ENCODE measurements at places on chromosomes 5 and 9.

- DNase-seq, result no peak
These were observed 54.2 kb downstream of the MOCS2 start for GRCh38 chr5:53055365-53055764.

DNA sequence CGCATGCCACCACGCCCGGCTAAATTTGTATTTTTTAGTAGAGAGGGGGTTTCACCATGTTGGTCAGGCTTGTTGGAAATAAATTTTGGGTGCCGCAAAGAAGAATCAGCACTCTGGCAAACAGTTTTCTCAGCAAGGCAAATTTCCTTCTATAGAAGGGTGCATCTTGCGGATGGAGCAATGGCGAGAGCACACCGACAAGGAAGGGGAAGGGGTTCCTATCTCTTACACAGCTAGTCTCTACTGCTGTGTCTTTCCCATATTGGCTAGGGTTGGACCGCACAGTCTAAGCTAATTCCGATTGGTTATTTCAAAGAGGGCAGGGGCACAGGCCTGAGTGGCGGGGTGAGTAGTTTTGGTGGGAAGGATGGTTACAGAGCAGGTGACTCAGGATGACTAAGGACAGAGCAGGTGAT is 707 bp downstream of the GTF3C5 start:
- no peak for DNase-seq

GRCh38 chr5:168941901-168942300 is 359.0 kb downstream of the SLIT3 start:
- DNase-seq, result no peak

GRCh38 chr9:37412431-37413151 is 9.9 kb upstream of the GRHPR start:
- no peak for DNase-seq

GRCh38 chr5:111401906-111402305 is 110.4 kb downstream of the STARD4 start:
- no peak for DNase-seq

DNA sequence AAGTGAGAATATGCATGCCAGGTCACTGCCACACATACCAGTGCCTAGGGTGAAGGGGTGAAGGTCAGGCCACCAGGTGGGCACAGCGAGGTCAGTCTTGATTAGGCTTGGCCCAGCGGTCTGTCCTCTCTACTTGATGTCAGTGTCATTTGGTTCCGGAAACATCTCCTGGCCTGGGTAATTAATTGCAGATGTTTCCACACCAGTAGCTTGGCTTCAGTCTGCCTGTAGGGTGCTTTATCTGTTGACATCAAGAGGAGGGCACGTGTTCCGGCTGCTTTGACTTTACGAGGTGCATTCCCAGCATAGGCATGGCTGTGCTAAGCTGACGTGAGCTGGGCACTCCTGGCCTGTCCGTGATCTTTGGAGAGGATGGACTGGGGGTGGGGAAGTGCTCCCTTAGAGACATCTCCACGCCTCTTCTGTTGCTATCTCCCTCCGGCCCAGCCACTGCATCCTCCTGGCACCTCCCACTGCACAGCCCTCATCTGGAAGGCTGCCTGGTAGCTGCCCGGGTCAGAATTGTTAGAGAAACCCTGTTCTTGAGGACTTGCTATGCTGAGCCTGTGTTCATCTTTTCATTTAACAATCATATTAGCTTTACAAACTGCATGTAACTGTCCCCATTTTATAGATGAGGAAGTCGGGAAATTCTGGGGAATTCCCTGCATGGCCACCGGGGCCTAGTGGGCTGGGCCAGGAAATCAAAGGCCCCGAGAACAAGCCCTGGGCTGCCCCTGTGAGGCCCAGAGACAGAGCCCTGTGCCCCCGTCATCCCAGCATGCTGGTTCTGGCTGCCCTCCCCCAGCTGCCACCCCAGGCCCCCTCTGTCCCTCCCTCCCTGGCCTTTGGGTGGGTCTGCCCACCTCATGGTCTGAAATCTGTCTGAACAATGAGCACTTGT is 29.1 kb downstream of the JADE2 start:
- DNase-seq, result no peak

DNA sequence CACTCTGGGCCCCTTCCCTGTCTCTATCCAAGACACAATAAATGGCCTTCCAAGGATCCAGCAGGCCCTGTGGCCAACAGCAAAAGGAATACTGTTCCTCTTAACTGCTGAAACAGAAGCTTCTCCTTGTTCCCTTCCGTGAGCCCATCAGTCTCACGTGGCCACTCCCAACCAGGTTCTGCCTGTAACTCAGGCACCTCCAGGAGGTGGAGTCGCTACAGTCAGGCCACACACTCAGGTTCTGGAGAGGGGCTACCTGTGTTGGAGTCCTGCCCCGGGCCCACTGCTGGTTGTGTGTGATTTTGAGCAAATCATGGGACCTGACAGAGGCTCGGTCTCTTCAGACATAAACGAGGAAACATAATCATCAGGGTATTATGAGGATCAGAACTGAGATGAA is 10.3 kb downstream of the FAT2 start:
- no peak for DNase-seq

- DNase-seq, result no peak
These were observed 417.4 kb downstream of the GABRG2 start for GRCh38 chr5:162484986-162485385.

DNA sequence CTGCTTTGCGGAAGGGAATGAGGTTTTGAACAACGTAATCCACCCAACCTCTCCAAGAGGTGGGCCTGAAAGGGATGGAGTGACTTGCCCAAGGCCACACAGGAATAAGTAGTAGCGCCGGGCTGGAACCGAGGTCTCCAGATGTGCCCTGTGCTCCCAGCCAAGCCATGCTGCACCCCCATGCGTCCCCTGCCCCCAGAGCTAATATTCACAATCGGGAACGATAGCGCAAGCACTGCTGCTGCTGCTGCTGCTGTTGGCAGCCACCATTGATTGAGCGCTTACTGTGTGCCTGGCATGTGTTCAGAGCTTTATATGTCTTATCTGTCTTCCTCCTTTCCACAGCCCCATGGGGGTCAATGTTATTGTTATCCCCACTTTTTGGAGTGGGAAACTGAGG is 43.9 kb downstream of the AMBP start:
- DNase-seq, result no peak

DNA sequence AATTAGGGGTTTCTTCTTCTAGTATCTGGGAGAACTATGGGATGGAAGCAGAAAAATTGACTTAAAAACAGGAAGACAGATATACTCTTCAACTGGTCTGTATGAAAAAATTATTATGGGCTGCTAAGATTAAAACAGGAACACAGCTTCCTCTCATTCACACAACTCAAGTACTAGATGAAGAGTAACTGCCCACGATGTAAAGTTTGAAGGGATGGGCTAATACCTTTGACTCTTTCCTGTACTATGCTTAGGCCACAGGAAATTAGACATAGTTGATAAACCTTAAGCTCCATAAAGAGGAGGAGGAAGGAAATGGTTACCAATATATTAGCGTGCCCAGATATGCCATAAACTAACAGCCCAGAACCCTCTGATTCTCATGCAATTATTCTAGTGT is 88.6 kb downstream of the ANKRD31 start:
- DNase-seq, result no peak

DNA sequence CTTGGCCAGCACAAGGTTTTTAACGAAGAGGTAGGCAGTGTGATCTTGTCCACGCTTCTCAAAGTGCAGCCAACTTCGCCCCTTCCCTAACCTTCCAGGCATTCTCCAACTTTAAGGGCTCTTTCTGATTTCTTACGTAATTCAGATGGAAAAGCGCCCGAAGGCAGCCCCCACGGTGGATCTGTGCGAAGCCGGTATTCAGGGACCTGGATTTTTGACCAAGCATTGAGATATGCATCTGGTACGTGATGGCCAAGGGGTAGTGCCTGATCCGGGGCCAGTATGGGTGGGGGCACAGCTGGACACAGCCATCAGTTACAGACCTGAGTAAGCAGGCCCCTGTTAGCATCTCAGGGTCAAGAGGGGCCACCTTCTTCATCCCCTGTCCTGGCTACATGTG is 80.0 kb downstream of the AMBP start:
- DNase-seq, result no peak

DNA sequence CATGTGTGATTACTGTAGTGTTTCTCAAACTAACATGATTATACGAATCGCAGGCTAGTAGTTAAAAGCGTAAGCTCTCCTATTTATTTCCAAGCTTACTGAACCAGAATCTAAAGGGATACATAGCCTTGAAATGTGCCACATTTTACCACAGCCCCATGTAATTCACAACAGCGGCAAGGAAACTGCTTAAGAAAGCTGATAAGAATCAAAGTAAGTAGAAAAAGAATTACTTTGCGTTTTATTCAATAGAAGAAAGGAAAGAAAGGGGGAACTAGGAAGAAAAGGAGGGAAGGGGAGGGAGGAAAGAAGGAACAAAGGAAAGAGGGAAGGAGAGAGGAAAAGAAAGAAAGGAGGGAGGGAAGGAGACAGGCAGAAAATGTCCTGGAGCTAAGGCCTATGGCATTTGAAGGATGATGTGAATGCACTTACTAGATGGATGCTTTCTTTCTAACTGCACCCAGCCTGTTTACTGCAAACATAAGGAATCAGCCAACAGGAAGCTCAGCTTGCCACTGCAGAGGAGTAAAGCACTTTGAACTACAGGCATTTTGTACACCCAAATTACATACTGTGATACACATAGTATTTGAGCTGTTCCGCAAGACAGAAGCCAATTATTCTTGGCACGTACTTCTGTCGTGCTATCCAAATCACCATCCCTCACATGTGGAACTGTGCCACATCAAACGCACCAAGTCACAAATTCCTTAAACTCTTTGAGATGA is 521.7 kb downstream of the RAB3C start:
- DNase-seq, result no peak

- no peak for DNase-seq
These were observed 17.5 kb downstream of the ERMP1 start for GRCh38 chr9:5815461-5815860.

Measured in cortex of kidney (tissue), 1 donor.